ENCODE measurements at places on chromosomes 5 and 9. TPM values are rescaled to one million over a fixed set of nuclear protein-coding genes. Genes with fewer than 3 reads are reported as not detected.

- H3K27me3 ChIP-seq, result no peaks in the 10 kb centered on the region
- H3K4me1 ChIP-seq, result no peaks in the 10 kb centered on the region
- no peaks in the 10 kb centered on the region for H3K36me3 ChIP-seq
- H3K27ac ChIP-seq, result no peak overlapping the region
These were observed 7.2 kb upstream of the PIP5K1B start for GRCh38 chr9:68697851-68698250.

- H3K4me1 ChIP-seq, result peaks cover 31% of the 10 kb centered on the region
- H3K27me3 ChIP-seq, result no peaks in the 10 kb centered on the region
- no peaks in the 10 kb centered on the region for H3K36me3 ChIP-seq
These were observed 314.7 kb downstream of the PRR16 start for GRCh38 chr5:120778491-120779484.

GRCh38 chr9:28389411-28389810 is 816.1 kb upstream of the C9orf72 start:
- H3K4me1 ChIP-seq, result no peaks in the 10 kb centered on the region
- H3K4me3 ChIP-seq, result no peak overlapping the region
- H3K27me3 ChIP-seq, result no peaks in the 10 kb centered on the region
- no peaks in the 10 kb centered on the region for H3K36me3 ChIP-seq
- DNase-seq, result no peak

DNA sequence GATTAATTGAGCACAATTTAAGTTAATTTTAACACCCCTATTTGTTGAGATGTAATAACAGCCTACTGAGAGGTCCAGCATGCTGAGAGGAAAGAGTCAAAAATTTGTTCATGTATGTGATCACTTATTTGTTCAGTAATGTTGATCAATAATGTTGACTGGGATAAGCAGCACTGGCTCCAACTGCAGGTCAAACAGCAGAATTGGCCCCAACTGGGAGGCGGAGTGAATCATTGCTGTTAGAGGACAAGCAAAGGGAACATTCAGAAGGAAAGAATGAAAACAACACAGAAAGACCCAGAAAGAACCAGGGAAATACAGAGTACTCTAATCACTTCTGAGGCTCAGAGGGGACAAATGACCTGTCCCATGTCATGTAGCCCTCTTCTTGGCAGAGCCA is 221.1 kb downstream of the COMMD10 start:
- no peak overlapping the region for H3K27ac ChIP-seq
- no peaks in the 10 kb centered on the region for H3K4me1 ChIP-seq
- no peaks in the 10 kb centered on the region for H3K36me3 ChIP-seq
- peak; percentile 5 for DNase-seq

- H3K27ac ChIP-seq, result no peak overlapping the region
- H3K4me1 ChIP-seq, result no peaks in the 10 kb centered on the region
- H3K4me3 ChIP-seq, result no peak overlapping the region
- DNase-seq, result no peak
- H3K36me3 ChIP-seq, result peaks cover 34% of the 10 kb centered on the region
These were observed 32.2 kb downstream of the CEP120 start for GRCh38 chr5:123391009-123391408.

SLC34A1 gene
- polyA plus RNA-seq, result not detected

FOXD4L6 gene
- polyA plus RNA-seq, result not detected

DNA sequence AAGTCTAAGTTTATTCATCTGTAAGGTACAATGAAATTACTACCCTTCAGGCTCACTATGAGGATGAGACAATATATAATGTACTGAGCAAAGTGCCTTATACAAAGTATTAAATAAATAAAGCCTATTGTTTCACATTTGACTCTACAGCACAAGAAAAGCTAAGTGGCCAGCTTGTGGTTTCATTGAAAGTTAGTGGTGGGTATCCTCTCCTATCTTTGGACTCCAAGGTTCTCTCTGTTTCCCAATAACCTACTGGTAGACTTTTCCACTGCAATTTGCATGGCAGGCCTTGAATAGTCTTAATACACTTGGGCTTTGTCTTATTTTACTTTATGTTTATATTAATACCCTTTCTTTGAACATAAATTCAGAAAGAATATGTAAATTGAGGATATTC is 262.7 kb downstream of the DEPDC1B start:
- H3K4me3 ChIP-seq, result no peak overlapping the region
- H3K4me1 ChIP-seq, result no peaks in the 10 kb centered on the region
- H3K27me3 ChIP-seq, result no peaks in the 10 kb centered on the region
